ENCODE measurements at places on chromosomes 2 and 18.

GRCh38 chr18:6056171-6056910 lies 161.0 kb upstream of the TMEM200C start:
- no peak for DNase-seq

- DNase-seq, result no peak
Observed at GRCh38 chr18:58527285-58527951, 101.5 kb downstream of the ALPK2 start.

GRCh38 chr2:35933031-35933430 lies 422.5 kb upstream of the CRIM1 start:
- no peak for DNase-seq

GRCh38 chr2:114068438-114068837 lies 178.5 kb downstream of the ACTR3 start:
- DNase-seq, result no peak

- no peak for DNase-seq
Observed at GRCh38 chr2:141496810-141497209, 634.0 kb downstream of the LRP1B start.

GRCh38 chr2:190563109-190563508 lies 28.6 kb upstream of the NEMP2 start:
- peak; percentile 39 for DNase-seq

Measured in activated T-helper 9 cell treated with anti-CD3 and anti-CD28 coated beads, Interleukin-2, amount 50 U/mL, for 16 hours (primary cell).